ENCODE measurements at places on chromosomes 12 and 14.

- DNase-seq: no peak
Measured at GRCh38 chr12:67220065-67220464, 49.1 kb upstream of the CAND1 start.

DNA sequence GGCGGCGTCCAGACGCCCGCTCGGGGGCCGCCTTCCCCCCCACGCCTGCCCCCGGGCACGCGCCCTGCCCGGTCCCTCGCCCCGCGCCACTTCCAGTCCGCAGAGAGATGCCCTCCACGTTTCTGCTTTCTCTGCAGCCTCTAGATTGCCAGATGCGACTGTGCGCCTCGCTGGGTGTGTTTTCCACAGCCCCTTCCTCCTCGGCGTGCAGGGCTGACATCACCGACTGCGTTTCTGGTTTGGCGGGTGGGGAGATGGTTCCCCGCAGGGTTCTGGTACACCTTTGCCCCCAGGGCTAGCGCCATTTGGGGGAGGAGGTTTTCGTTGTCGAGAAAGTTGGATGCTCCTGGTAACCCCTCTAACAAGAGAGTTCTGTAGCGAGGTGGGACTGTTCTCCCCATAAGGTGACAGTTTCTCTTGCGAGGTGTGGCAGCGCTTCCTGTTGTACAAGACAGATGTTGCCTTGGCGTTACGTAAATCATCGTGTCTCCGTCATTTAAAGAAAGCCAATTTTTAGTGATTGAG, 1.5 kb downstream of the CALM1 start:
- DNase-seq: peak; percentile 36

- DNase-seq: no peak
Measured at GRCh38 chr14:62133776-62134550, 371.7 kb downstream of the SNAPC1 start.

GRCh38 chr14:91886961-91887360, 19.6 kb upstream of the TC2N start:
- no peak for DNase-seq

- DNase-seq: no peak
Measured at GRCh38 chr12:104480826-104481440, 24.2 kb downstream of the CHST11 start.

DNA sequence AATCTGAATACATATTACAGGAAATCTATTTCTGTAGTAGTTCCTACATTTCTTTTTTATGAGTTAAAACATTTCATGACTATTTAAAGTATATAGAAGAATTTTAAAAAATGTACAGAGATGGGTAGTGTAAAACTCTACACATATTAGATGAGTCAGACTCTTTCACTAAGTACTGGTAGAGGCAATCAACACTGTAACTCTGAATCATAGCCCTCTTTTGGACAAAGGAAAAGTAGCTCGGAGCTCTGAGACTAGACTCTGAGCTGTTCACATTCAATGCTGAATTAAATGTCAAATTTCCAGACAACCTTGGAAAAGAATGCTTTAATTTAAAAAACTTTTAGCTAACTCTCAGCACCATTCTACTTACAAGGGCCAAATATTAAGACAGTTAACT, 3.4 kb downstream of the PTCSC3 start:
- no peak for DNase-seq

DNA sequence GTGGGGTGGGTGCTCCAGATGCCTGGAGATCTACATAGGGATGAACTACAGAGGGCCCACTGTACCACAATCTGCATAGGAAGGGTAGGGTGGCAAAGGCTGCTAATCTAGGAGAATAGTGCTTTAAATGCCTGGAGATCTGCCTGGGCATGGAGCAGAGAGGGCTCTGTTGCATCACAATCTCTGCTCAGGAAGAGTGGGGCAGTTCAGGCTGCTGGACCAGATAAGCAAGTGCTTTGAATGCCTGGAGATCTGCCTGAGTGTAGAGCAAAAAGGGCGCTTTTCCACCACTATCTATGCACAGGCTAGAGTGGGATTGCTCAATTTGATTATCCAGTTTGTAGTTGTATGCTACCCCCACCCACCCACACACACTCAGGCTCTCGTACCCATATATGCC, 886.3 kb upstream of the SEL1L start:
- DNase-seq: no peak

- no peak for DNase-seq
Measured at GRCh38 chr12:85568395-85569103, 267.7 kb downstream of the RASSF9 start.

- no peak for DNase-seq
Measured at GRCh38 chr14:89138846-89139245, 278.2 kb downstream of the FOXN3 start.

DNA sequence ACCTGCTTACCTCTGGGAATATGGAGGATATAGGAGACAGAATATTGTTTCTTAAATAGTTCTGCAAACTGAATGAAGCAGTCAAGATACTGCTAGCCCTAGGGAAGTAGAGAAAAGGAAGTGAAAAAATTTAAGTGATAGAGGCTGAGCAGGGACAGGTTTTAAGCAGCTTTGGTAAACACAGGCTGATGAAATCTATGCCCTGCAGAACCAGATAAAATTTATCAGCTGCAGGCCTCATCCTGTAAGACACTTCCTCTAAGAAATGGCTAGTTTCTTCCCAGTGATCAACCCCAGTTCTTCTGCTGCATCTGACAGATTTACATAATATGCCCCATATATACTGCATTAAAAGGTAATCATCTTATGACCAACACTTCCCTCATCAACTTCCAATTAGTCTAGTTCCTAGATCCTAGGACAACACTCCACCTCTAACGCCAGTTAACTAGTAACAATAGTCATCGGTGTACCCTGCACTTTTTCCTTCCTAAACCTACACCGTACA, 1.3 kb upstream of the ESYT1 start:
- DNase-seq: peak; percentile 69

DNA sequence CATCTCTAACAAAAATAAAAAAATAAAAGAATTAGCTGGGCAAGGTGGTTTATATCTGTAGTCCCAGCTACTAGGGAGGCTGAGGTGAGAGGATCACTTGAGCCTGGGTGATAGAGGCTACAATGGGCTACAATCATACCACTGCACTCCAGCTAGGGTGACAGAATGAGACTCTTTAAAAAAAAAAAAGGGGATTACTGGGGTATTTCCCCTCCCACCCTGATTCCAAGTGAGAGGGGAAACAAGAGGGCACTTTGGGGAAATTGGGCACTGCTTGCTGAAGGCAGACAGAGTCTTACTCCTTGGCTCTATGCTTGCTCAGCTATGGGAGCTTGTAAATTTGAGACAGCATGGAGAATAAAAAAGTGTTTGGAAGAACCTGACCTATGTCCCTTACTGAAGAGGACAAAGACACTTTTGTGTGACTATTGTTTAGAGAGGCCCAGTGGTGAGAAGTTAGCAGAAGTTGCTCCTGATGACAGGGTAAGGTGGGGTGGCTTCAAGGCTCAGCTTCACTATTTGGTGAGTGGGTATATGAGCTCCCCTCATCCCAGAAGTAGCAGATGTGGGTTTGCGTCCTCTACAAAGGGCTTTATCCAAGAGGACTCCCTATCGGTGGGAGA, 44.0 kb downstream of the KLRG1 start:
- DNase-seq: no peak

- DNase-seq: peak; percentile 77
Measured at GRCh38 chr12:106226884-106227640, 20.8 kb downstream of the CKAP4 start.

DNA sequence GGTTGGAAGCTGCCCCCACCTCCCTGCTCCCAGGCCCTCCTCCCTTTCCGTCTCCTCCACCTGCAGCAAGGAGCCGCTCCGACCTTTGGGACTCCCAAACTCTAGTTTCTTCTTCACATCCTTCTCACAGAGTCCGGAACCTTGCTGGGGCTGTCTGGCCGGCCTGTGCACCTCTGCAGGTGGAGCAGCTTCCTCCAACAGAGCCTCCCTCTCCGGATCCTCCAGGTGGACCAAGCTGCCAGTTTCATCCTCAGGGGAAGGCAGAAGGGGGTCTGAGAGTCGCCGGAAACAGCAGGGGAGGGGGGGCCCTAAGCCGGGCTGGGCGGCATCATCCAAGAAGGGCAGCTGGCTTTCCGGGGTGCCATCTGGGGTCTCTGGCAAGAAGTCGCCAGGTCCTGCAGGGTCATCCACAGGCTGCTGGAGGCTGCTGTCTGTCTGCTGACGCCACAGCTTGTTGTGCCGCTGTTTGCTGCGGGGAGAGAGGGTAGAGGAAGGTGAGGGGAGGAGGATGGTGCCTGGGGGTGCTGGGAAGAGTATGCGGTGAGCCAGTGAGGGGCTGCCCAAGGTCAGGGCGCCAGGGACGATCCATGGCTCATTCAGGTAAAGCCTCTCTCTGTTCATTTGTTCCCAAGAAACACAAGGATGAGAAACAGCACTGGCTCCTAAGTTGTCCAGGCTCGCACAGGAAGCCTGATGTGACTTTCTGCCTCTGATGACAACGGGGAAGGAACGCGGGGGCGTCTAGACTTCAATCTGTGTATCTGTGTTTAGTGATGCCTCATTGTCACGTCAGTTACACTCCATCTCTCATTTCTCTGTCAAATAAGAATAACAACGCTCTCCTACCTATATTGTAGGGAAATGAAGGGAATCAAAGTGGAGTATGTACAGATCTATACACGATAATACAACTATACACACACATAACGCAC, 61.3 kb upstream of the CORO1C start:
- no peak for DNase-seq

DNA sequence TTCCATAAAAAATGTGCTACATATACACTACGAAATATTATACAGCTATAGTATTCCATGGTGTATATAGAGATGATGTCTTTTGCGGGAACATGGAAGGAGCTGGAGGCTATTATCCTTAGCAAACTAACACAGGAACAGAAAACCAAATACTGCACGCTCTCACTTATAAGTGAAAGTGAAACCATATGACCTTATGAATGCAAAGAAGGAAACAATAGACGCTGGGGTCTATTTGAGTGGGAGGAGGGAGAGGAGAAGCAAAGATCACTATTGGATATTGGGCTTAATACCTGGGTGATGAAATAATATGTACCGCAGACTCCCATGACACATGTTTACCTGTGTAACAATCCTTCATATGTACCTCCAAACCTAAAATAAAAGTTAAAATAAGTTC, 142.8 kb downstream of the LRFN5 start:
- no peak for DNase-seq

DNA sequence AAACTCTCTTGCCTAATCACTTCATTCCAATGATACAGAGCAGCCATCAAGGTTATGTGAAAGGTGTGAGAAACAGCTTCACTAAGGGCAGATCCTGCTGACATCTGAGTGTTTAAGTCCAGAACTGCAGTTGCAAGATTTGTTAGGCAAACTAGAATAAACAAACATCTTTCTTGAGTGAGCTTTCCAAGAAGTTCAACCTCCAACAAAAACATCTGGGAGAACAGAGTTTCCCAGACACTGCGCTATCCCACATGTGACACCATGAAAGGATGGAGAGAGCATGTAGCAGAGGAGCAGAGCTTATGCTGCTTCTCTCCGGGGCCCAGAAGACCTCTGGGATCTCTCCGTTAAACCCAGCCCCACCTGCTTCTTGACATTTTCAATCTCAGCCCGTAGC, 5.6 kb downstream of the KRT76 start:
- DNase-seq: no peak

GRCh38 chr12:101743242-101743641, 4.0 kb upstream of the SYCP3 start:
- DNase-seq: no peak

GRCh38 chr12:63313139-63313538, 162.1 kb upstream of the AVPR1A start:
- DNase-seq: no peak

DNA sequence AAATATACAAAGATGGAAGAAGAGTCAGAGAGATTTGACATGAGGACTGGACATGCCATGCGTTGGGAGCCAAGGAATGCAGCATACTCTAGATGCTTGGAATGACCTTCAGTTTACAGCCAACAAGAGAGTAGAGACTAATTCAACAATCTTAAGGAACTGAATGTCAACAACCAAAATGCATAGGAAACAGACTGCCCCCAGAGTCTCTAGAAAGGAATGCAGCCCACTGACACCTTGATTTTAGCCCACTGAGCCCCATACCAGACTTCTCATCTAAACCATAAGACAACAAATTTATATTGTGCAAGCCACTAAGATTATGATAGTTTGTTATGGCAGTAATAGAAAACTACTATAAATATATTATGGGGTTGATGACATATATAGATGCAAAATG, 611.2 kb downstream of the RPS29 start:
- no peak for DNase-seq

GRCh38 chr14:46653031-46653755, 1.6 kb upstream of the RPL10L start:
- no peak for DNase-seq

GRCh38 chr14:102079700-102079979, 7.2 kb downstream of the HSP90AA1 start:
- no peak for DNase-seq

- DNase-seq: no peak
Measured at GRCh38 chr14:62409626-62410300, 635.5 kb downstream of the KCNH5 start.

DNA sequence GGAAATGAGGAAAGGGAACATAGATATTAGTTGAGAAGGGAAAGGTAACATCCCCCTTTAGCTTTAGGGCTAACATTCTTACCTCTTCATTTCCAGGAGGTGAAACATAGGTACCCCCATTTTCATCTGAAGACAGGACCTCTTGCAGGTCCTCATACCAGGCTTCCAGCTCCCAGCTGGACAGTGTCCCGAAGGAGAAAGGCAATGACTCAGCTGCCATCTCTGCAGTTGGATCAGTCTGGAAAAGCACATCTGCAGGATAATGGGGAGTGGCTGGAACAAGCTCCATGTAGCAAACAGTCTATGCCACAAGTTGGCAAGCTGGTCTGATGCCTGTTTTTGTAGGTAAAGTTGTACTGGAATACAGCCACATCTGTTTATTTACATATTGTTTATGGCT, 3.1 kb downstream of the DDIT3 start:
- DNase-seq: peak; percentile 49

DNA sequence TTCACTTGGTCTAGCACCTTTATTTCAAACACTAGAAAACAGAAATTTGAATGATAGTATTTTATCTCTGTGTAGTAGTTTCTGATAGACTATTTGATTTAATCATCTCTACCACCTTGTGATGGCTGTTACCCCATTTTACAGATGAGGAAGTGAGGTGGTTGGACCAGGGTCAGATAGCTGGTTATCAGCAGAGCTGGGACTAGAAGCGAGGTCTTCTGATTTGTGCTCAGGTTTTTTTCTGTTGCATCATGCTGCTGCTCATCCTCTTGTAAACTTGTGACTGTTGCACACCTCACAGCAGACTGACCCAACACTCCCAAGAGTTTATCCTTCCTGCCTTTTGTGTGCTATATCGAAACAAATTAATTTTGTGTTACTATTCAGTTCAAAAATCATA, 10.1 kb upstream of the MANSC4 start:
- no peak for DNase-seq

GRCh38 chr12:114287821-114288525, 118.0 kb downstream of the TBX5 start:
- DNase-seq: no peak
